Activated naive CD4-positive, alpha-beta T cell treated with anti-CD3 and anti-CD28 coated beads for 36 hours (primary cell): ENCODE measurements at places on chromosomes 3 and 15.

- H3K4me3 ChIP-seq, result no peak overlapping the region
- no peak for DNase-seq
- no peaks in the 10 kb centered on the region for H3K27me3 ChIP-seq
- H3K27ac ChIP-seq, result no peak overlapping the region
- H3K4me1 ChIP-seq, result no peaks in the 10 kb centered on the region
Observed at GRCh38 chr15:62783303-62783957, 259.1 kb upstream of the TPM1 start.

DNA sequence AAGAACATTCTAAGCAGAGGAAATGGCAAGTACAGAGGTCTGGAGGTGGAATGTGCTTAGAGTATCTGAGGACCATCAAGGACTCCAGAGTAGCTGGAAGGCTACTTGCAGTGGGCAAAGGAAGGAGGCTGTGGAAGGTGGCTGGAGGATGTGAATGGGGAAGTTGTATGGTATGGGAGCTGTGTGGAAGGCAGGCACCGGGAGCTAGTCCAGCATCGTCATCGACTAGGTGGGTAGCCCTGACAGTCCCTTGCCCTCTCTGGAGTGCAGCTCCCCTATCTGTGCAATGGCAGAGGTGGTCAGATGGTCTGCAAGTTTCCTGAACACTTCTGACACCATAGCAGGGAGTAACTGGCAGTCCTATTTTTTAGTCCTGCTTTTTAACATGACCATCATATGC, 19.3 kb downstream of the CCDC13 start:
- no peaks in the 10 kb centered on the region for H3K27me3 ChIP-seq
- H3K27ac ChIP-seq, result no peak overlapping the region
- no peak for DNase-seq
- peaks cover 8% of the 10 kb centered on the region for H3K4me1 ChIP-seq
- no peak overlapping the region for H3K4me3 ChIP-seq

DNA sequence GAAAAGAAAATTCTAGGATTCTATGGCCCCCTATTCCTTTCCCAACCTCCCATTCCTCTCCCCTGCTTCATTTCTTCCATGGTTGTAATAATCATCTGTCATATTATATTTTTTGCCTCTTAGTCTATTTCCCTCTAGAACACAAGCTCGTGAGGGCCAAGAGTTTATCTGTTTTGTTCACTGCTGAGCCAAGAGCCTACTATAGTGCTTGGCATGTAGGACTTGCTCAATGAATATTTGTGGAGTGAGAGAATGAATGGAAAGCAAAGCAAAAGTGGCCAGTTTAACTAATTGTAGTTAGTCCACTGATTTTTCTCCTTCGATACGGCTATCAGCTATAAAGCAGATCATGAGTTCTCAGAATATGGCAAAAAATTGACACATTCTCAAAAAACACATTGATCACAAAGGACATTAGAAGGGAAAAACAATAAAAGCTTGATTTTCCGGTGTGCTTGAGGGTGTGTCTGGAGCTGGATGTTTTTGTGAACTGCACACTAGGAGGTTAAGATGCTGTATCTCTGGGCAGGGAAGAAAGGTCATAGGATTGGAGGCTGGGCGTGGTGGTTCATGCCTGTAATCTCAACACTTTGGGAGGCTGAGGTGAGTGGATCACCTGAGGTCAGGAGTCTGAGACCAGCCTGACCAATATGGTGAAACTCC, 25.0 kb upstream of the CTSH start:
- DNase-seq, result no peak
- H3K36me3 ChIP-seq, result no peaks in the 10 kb centered on the region
- H3K27me3 ChIP-seq, result no peaks in the 10 kb centered on the region
- H3K27ac ChIP-seq, result no peak overlapping the region
- H3K4me1 ChIP-seq, result no peaks in the 10 kb centered on the region
- no peak overlapping the region for H3K4me3 ChIP-seq

DNA sequence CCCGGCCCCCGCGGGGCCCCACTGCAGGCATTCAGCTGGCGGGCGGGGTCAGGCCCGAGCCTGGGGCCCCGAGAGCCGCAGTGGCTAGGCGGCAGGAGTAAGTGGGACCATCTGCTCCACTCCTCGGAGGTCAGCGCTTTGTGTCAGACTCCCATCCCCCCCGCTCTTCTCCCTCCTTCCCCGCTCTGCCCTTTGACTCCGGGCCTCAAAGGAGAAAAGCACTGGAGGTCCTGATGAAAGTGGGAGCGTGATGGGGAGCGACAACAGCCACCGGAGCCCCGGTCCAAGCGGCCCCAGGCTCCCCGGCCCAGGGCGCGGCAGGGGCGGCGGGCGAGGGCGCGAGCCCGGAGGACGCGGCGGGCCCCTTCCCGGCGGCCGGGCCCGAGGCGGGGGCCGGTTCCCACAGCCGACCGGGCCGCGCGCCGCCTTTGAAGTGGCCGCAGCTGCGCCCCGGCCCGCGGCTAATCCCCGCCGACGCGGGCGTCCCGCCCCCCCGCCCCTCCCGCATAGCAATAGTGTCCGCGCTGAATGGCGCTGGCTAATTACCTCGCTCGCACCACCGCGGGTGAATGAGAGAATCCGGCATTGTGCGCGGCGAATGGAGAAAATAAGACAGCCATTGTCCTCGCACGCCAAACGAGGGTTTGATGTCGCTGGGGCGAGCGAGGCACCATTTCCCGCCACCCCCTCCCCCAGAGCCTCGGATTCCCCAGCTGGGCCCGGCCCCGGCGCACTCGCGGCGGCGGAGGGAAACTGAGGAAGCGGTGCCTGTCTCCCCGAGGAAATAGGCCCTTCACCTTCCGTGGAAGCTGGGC, 22.4 kb downstream of the IGDCC3 start:
- H3K36me3 ChIP-seq, result no peaks in the 10 kb centered on the region
- peaks cover 5% of the 10 kb centered on the region for H3K4me1 ChIP-seq
- H3K4me3 ChIP-seq, result peak overlapping the region; percentile 49
- H3K27ac ChIP-seq, result no peak overlapping the region

GRCh38 chr15:38809621-38810020, 245.0 kb upstream of the RASGRP1 start:
- no peaks in the 10 kb centered on the region for H3K36me3 ChIP-seq
- H3K4me3 ChIP-seq, result no peak overlapping the region
- H3K27ac ChIP-seq, result no peak overlapping the region
- H3K27me3 ChIP-seq, result peaks cover 4% of the 10 kb centered on the region
- DNase-seq, result no peak

GRCh38 chr3:111301238-111301798, 229.7 kb downstream of the NECTIN3 start:
- no peak overlapping the region for H3K4me3 ChIP-seq
- H3K27me3 ChIP-seq, result no peaks in the 10 kb centered on the region
- H3K36me3 ChIP-seq, result no peaks in the 10 kb centered on the region
- H3K4me1 ChIP-seq, result peaks cover 12% of the 10 kb centered on the region
- no peak for DNase-seq

DNA sequence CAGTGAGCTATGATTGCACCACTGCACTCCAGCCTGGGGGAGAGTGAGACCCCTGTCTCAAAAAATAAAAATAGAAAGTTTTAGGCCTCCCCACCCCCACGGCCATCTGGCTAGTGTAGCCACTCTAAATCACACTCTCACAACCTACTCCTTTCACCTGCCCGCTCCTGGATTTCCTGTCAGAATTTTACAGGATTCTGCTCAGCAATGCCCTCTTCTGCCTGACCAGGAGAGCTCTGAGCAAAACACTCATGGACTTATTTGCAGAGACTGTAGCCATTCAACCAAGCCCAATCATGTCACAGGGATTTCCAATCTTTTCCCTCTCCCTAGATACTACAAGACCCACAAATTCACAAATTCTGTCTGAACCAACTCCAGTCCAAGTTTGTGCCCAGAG, 242.6 kb upstream of the TPRG1 start:
- no peak overlapping the region for H3K27ac ChIP-seq
- no peak overlapping the region for H3K4me3 ChIP-seq
- no peaks in the 10 kb centered on the region for H3K27me3 ChIP-seq
- DNase-seq, result no peak

DNA sequence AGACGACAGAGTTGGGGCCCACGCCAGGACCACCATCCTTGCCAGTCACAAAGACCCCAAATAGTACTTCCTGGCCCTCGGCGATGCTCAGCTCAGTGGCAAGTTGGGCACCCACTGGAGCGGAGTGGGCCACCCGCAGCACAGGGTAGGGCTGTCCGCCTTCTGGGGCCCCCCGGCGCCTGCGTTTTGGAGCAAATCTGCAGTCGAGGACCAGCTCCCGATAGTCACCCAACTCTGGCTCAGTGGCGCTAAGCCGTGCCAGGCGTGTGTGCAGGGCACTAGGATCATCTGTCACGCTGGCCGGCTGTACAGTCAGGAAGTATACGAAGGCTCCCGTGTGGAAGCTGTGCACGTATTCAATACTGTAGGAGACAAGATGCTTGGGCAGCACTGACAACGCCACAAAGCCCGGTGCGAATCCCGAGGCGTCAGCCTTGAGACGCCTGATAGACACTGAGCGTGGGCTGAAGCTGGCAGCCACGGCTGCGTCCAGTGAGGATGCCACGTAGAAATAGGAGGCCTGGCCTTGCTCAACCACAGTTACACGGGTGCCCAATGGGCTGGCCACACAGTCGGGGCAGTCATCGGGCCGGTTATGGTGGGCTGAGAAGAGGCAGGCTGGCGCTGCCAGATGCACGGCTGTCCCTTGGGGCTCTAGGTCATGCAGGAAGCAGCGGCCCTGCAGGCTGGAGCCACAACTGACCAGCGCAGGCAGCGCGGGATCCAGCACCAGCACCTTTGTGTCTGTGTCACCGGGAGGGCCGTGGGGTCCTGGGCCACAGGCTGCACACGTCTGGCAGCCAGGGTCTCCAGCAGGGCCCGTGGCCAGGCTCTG, 945 bp downstream of the MST1R start:
- no peak for DNase-seq
- H3K36me3 ChIP-seq, result no peaks in the 10 kb centered on the region
- no peak overlapping the region for H3K4me3 ChIP-seq
- no peak overlapping the region for H3K27ac ChIP-seq

- H3K4me3 ChIP-seq, result no peak overlapping the region
- peak overlapping the region; percentile 57 for H3K27ac ChIP-seq
- DNase-seq, result no peak
- H3K4me1 ChIP-seq, result peaks cover 28% of the 10 kb centered on the region
Observed at GRCh38 chr3:51398595-51399310, 7.7 kb downstream of the RBM15B start.

GRCh38 chr3:37888421-37888820, 26.7 kb downstream of the CTDSPL start:
- no peak overlapping the region for H3K27ac ChIP-seq
- H3K27me3 ChIP-seq, result no peaks in the 10 kb centered on the region
- H3K36me3 ChIP-seq, result no peaks in the 10 kb centered on the region

DNA sequence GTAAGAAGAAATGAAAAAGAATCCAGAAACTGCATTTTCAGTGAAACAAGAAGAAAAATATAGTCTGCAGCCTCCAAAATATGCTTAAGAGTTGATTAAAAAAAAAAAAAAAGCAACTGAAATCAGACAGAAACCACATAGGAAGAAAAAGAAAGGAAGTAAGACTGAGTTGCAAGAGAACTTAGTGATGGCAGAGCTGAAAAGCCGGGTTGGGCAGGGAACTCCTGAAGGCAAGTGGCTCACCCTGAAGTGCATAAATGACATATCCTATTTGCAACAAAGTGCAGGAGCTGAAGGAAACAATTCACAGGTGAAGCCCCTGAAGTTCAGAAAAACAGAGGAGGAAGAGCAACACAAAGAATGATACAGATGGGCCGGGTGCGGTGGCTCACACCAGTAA, 108.8 kb upstream of the SLC25A36 start:
- H3K4me3 ChIP-seq, result no peak overlapping the region
- no peaks in the 10 kb centered on the region for H3K36me3 ChIP-seq
- H3K27ac ChIP-seq, result no peak overlapping the region
- peaks cover 3% of the 10 kb centered on the region for H3K4me1 ChIP-seq

DNA sequence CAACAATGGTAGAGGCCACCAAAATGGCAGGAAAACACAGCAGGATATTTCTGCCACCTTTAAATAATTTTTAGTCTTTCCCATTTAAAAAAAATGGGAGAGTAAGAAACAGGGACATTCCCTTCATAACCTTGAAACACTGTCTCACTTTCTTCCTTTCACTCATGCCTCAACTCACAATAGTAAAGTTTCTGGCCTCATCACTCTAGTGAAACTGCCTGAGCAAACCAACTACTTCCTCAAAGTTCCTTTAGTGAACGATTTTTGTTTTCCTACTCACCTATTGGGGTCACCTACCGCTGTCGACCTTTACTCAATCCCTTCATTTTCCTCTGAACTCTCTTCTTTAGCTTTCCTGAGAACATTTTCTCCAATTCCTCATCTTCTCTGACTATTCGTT, 33.0 kb downstream of the SHC4 start:
- H3K36me3 ChIP-seq, result no peaks in the 10 kb centered on the region
- DNase-seq, result no peak
- H3K27me3 ChIP-seq, result peaks cover 20% of the 10 kb centered on the region

- no peaks in the 10 kb centered on the region for H3K4me1 ChIP-seq
- H3K27me3 ChIP-seq, result peaks cover 2% of the 10 kb centered on the region
- DNase-seq, result no peak
- peaks cover 7% of the 10 kb centered on the region for H3K36me3 ChIP-seq
- H3K4me3 ChIP-seq, result no peak overlapping the region
- H3K27ac ChIP-seq, result no peak overlapping the region
Observed at GRCh38 chr15:59632714-59633113, 21.1 kb downstream of the GCNT3 start.

DNA sequence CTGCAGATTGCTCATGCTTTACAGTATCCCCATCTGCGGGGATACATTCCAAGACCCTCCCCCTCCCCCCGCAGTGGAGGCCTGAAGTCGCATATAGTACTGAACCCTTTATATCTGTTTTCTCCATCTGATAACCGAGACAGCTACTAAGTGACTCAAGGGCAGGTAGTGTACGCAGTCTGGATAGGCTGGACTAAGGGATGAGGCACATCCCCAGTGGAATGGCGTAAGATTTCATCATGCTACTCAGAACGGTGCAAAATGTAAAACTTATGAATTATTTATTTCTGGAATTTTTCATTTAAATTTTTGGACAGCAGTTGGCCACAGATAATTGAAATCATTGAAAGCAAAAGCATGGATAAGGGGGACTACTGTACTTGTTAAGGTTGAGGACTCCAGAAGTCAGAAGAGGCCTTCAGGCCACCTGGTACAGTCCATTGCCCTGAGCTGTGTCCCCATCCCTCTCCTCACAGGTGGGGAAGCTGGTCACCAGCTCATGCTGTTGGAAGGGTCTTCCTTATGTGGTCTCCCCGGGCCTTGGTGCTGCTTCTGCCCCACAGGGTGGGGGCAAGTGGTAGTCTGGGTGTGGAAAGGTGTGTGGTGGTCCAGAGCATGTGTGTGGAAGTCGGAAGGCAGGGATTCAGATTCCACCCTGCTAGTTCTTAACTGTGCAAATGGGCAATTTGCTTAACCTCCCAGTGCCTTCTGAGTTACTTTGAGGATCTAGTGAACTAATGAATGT, 72.0 kb downstream of the HCN4 start:
- DNase-seq, result no peak
- H3K4me1 ChIP-seq, result no peaks in the 10 kb centered on the region
- no peak overlapping the region for H3K27ac ChIP-seq
- no peaks in the 10 kb centered on the region for H3K36me3 ChIP-seq
